GM18507 (cell line): ENCODE measurements at places on chromosomes 11 and 22.

- DNase-seq: no peak
These were observed 65.2 kb downstream of the CD82 start for GRCh38 chr11:44630511-44631210.

DNA sequence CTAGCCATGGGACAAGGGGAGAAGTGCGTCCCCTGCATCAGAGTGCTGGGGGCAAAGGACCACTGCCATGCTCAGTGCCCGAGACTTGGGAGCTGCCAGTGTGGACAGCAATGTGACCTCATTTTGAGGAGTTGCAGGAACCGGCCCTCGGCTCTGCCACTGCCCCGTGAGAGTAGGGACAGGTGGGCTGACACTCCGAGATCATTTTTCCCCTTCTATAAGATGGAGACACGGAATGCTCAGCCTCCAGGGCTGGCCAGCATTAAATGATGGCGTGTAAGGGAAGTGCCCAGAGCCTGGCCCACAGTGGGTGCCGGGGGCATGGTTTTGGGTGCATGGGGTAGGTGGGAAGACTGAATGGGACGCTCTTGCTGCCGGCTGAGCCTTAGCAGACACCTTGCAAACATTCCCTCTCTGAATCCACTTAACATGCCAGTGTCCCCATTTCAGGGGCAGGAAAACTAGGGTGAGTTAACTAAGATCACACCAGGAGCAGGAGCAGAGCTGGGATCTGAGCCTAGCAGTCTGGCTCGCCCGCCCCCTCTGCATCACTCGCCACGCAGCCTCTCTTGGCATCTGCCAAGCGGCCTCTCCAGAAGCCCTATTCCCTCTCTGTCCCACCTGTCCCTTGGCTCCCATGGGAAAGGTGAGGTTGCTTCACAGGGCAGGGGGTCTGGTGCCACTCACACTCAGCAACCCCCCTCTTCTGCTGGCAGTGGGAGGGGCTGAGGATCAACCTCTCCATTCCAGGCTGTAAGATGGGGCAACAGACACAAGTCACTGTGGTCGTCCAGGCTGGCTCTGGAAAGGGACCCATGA is 13.6 kb downstream of the NPTXR start:
- DNase-seq: no peak

- DNase-seq: no peak
These were observed 31.6 kb downstream of the SIK2 start for GRCh38 chr11:111633756-111634362.

- no peak for DNase-seq
These were observed 728.4 kb upstream of the CCDC90B start for GRCh38 chr11:84014539-84014938.

DNA sequence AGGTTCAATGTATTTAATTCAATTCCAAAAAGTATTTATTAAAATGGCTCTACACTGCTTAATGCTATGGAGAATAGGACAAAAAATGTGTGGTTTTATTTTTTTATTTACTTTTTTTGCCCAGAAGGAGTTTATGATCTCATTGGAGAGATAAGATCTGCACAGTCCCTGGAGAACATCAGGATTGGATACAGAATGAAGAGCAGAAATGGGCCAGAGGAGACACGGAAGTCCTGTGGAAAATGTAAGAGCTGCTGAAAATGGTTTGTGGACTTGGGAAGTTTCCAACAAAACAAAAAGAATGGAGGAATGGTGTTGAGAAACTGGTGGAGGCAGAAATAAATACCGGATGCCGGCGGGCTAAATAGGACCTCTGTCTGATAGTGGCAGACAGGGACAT is 554.6 kb downstream of the OPCML start:
- DNase-seq: no peak

DNA sequence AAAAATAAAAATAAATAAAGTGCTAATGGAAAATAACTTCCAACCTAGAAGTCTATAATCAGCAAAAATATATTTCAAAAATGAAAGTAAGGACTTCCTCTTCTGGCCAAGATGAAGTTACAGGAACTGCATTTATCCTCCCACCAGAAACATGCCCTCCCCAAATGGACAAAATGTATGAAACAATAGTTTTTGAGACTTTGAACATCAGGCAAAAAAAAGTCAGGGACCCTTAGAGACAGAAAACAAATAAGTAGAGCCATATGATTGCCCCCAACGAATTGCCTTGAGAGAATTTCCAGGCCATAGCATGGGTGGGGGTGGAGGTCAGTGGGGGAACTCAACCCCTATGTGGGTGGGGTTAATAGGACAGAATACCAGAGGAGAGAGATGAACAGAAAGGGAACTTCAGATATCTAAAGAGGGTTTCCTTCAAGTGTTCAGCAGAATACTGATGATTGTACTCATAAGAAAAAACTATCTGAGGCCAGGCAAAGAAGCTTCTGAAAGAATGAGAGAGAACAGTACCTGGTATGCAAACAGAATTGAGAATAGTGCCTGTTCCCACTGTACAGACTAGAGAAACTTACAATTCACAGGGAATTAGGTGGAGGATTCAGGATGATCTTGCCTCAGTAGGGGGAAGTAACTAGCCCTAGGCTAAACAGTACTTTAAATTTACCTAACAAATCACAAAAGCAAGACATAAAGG is 26.6 kb upstream of the IL10RA start:
- no peak for DNase-seq

- no peak for DNase-seq
These were observed 85.5 kb downstream of the DGCR2 start for GRCh38 chr22:19036523-19037273.

- no peak for DNase-seq
These were observed 46.1 kb downstream of the MYH9 start for GRCh38 chr22:36341640-36342041.

GRCh38 chr11:95267601-95268213 is 36.7 kb upstream of the SESN3 start:
- DNase-seq: no peak

GRCh38 chr22:38756711-38757463 is 1.1 kb upstream of the SUN2 start:
- DNase-seq: no peak
